ENCODE measurements at places on chromosomes 16 and 17.
A peak's percentile ranks its signal among the peaks of the same experiment; 100 is the strongest.

- DNase-seq: peak; percentile 65
Observed at GRCh38 chr17:58755577-58756245, at the start of gene PPM1E. Gene PPM1E (plus strand): TSS chr17:58755854.

DNA sequence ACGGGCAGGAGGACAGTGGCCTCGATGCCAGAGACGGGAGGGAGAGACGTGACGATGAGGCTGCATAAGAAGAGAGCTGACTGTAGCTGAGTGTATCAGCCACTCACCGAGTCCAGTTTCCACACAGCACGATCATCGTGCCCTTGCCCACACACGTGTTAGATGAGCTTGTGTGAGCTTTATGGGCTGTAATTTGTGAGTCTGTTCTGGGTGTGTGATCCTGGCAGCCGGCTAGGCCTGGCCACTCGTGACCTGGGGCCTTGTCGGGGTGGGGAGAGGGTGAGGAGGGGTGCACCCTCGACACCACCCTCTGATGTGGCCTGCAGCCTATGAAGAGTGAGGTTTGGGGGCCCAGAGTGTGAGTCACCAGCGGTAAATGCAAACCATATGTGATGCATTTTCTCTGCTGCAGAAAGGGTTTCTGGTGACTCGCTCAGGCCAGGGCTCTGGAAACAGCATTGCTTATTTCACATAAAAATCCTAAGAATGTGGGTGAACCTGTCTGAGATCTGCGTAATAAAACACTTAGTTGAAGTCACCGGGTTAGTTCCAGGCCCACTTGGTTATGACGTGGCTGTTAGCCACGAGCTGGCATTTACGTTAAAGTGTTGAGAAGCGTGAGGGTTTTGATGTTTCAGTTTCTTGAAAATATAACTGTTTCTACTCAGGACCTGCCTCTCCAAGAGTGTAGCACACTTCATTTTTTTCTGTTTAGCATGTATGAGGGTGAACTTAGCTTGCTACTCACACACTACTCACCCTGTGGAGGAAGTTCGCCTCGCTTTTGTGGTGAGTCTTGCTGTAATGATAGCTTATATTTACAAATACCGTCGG, 4.2 kb downstream of the METRNL start:
- no peak for DNase-seq

- DNase-seq: no peak
Observed at GRCh38 chr17:28491286-28491685, 14.9 kb upstream of the FOXN1 start.

GRCh38 chr16:48622456-48623303, 12.7 kb upstream of the N4BP1 start:
- no peak for DNase-seq

GRCh38 chr16:86374603-86375130, 135.7 kb upstream of the FOXF1 start:
- no peak for DNase-seq

DNA sequence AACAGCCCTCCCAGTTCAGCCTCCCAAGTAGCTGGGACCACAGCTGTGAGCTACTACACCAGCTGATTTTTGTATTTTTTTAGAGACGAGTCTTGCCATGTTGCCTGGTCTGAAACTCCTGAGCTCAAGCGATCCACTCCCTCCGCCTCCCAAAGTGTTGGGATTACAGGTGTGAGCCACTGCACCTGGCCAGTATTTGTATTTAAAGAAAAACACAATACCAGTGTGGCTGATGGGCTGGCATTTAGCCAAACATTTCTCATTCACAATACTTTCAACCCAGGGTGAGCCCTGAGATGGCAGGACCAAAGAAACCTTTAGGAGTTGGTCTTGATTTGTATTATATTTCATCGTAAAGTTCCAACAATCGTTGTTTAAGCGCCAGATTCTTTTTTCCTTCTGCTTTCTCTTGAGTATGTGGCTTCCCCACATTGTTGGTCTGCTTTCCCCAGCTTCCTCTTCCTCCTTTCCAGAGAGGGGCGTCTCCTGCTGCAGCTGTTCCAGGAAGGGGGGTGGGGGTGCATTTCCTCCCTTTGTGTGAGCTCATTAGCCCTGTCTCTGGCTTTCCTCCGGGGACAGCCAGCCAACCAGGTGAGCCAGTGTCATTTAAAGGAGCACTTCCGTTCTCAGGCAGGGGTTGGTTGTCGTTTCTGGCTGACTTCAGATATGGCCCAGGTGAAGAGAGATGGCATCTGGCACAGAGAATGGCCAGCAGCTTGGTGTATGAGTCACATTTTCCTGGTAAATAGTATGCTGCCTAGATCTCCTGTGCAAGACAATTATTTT, 79.9 kb downstream of the GPRC5B start:
- no peak for DNase-seq

GRCh38 chr17:68319410-68320162, 28.3 kb downstream of the ARSG start:
- DNase-seq: no peak

DNA sequence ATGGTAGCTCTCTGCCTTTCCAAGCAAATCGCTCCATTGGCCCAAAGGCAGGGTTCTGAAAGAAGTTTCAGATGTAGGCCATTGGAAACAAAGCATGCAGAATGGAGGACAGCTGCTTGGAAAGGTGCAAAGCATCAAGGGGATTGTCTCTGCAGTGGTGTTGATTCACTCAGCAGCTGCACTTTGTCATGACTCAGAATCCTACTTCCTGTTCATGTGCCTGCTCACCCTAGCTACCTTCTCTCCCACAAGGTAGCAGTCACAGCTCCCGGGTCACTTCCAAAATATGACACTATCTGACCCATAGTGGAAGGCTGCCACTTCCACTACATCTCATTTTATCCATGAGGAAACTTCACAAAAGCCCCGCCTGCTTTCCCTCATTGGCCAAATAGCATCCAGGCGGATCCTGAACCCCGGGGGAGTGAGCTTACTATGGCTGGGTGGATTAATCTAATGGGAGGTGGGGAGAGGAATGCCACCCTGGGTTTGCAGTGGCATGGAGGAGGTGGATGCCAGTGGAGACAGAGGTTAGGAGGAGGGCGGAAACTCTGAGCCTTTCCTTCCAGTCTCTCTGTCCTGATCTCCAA, 74.7 kb upstream of the NKD1 start:
- no peak for DNase-seq

DNA sequence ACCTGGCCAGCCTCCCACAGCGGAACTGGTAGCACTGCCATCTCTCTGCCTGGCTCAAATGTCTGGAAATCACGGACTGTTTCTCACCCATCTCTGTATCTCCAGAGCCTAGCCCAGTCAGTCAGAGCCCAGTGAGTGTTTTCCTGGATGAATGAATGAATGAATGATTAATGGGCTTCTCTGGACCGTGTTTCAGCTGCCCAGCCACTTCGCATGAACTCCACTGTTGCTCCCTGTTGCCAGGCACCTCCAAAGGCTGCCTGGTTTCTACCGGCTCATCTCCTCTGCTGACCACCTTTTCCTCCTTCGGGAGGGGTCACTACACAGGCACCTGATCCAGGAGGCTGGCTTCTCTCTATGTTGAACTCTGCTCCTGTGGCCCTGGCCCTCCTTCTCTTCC, 91.0 kb upstream of the SDK2 start:
- DNase-seq: no peak

DNA sequence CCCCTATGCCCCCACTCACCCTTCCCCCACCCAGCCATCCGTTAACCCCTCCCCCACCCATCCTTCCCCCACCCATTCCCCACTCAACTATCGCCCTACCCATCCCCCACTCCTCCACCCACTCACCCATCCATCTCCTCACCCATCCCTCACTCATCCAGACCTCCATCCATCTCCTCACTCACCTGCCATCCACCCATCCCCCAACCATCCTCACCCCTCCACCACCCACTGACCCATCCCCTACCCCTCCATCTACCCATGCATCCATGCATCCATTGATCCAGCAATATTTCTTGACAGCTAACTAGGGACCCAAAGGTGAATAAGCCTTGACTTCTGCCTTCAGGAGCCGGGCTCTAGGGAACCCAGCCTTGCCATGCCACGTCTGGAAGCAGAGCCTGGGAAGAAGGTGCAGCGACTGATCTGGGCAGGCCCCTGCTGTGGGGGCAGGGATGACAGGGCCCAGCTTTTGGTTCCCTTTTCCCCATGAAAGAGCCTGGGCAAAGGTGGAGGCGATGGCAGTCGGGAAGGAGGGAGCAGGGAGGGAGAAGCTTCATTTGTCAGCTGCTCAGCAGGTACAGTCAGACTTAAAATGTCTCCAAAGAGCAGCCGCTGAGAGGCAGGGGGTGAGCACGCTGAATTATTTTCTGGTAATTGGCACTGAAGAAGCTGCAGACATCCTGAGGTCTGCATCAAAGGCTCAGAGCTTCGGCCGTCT, 23.1 kb upstream of the DOC2B start:
- no peak for DNase-seq

DNA sequence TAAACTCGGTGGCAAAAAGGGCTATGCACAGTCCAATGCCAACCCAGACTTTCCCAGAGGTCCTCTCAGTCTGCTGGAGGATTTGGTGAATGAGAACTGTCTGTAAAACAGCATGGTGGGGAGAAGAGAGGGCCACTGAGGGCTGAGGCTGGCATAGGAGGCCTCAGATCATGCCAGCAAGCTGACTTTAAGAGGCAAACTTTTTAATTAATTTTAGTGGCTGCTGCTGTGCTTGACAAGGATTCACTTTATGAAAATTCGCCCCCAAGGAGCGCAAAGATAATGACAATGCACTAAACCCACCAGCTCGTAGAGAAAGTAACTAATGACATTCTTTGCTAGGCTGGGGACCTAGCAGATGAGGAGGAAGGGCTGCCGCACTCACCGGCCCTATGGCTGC, 15.0 kb downstream of the ABCC12 start:
- DNase-seq: no peak

DNA sequence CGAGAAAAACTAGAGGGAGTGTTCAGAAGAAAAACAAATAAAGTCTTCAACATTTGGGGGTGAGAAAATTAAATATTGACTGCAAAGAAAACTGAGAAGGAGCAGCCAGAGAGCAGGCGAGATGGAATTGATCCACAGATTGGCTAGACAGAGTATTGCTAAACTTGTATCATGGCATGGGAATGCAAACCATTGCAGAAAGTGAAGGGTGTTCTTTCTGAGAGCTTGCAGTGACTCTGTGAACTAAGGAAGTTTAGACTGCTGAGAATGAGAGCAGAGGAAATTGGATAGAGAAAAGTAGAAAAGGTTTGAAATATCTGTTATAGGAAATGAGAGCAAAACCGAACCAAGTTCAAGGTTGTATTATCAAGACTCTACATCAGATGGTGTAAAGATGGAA, 191.5 kb downstream of the HS3ST3A1 start:
- DNase-seq: no peak

- DNase-seq: peak; percentile 78
Observed at GRCh38 chr17:75749545-75750389, 15.2 kb downstream of the GALK1 start.

- no peak for DNase-seq
Observed at GRCh38 chr17:67297454-67297960, 52.5 kb upstream of the HELZ start.

GRCh38 chr16:1430759-1431496, at the start of gene PERCC1:
Gene PERCC1 (plus strand): TSS chr16:1431078. CDS start chr16:1432594, 1,516 bp downstream.
- no peak for DNase-seq

- DNase-seq: no peak
Observed at GRCh38 chr17:48720266-48721008, 1.9 kb downstream of the PRAC1 start.

DNA sequence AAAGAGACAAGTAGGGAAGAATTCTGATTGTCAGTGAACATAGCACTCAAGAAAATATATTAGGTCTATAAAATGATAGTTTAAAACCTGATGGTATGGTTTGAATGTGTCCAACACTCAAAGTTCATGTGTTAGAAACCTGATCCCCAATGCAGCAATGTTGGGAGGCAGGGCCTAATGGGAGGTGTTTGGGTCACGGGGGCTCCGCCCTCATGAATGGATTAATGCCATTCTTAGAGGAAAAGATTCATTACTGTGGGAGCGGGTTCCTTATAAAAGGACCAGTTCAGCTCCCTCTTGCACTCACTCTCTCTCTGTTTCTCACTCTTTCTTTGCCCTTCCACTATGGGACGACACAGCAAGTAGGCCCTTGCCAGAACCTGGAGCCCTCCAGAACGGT, 41.5 kb upstream of the SLC47A1 start:
- DNase-seq: no peak

DNA sequence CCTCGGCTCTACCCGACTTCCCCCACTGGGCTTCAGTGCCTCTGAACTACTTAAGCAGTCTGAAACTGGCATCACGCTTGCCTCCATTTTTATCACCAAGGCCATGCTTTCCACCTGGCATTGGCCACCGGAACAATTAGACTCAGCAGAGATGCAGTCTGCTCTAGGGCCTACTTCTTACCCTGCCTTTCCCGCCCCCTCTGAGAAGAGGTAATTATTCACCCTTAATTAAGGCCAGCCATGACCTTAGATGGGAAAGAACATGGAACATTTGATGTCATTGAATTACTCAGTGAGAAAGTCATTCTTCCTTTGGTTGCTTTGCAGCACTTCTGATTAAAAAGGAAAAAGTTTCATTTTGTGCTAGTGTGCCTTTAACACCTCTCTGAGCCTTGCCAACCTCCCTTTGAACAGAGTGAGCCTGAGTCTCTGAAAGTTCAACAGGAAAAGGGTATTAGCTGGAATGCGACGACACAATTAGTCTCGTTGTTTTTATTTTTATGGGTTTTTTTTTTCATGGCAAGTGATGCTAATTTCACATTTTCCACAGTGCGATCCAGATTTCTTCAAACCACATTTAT, 60.9 kb upstream of the TNRC6A start:
- DNase-seq: no peak

GRCh38 chr17:32629563-32630190, 142.9 kb downstream of the CDK5R1 start:
- DNase-seq: no peak

- DNase-seq: no peak
Observed at GRCh38 chr17:60493847-60494321, 32.2 kb downstream of the APPBP2 start.

DNA sequence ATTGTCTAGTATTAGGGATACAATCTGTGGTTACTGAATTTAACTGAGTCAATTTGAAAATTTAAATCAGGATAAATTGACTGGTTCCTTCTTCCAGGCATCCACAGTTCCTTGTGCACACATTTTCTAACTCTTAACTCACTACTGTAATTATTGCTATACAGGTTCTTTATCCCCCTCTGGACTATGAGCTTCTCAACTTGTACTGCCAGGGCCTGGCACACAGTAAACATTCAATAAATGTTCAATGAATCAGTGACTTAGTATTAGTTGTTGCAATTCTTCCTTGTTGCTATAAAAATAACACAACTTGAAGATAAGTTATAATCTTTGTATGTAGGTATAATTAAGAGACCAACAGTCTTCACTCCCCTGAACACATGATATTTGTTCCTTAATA, 67.9 kb downstream of the SSH2 start:
- no peak for DNase-seq

GRCh38 chr17:21132428-21132827, 5.7 kb downstream of the DHRS7B start:
- no peak for DNase-seq

- no peak for DNase-seq
Observed at GRCh38 chr16:20347666-20348364, 4.7 kb downstream of the UMOD start.

DNA sequence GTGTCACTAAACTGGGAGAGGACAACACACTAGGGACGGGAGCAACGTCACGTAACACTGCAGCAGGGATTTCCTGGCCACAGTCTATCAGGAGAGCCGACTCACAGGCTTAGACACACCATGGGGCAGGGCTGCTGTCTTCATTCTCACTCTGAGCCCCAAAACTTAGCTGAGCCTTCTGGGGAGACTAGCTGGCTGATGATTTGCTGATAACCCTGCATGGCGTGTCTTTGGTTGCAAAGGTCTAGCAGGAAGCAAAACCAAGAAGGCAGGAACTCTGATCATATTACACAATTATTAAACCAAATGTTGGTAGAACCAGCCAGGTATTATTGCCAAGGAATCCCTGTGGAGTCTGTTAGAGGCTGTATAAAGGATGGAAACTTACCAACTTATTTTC, 345.0 kb downstream of the SLC39A11 start:
- DNase-seq: no peak

GRCh38 chr16:89547860-89548259, 12.6 kb upstream of the RPL13 start:
- DNase-seq: no peak

Data from caudate nucleus (tissue), 63 donors.